ENCODE measurements at places on chromosomes 4 and X.

DNA sequence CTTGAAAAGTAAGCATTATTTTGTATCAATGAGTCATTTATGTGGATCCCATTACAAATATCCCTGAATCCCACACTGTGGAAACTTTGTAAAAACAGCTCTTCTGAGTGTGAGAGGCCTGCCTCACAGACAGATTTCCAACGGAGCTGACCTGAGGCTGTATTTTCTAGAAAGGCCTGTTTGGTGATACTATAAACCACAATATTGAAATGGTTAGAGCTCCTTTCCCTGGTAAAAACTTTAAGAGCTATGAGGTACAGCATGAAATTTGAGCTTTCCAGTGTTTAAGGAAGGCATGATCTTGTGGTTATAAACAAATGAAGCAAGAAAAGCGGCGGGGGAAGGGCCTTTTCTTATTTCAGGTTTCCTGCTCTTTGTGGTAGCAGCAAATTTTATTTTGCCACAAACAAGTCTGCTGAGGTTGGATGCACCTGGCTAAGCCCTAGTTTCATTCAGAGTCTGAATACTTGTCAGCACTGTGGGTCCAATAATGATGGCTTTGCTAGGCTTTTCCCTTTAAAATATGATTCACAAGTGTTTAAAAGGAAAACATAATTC is 86.8 kb upstream of the ETNPPL start:
- no peak for DNase-seq

DNA sequence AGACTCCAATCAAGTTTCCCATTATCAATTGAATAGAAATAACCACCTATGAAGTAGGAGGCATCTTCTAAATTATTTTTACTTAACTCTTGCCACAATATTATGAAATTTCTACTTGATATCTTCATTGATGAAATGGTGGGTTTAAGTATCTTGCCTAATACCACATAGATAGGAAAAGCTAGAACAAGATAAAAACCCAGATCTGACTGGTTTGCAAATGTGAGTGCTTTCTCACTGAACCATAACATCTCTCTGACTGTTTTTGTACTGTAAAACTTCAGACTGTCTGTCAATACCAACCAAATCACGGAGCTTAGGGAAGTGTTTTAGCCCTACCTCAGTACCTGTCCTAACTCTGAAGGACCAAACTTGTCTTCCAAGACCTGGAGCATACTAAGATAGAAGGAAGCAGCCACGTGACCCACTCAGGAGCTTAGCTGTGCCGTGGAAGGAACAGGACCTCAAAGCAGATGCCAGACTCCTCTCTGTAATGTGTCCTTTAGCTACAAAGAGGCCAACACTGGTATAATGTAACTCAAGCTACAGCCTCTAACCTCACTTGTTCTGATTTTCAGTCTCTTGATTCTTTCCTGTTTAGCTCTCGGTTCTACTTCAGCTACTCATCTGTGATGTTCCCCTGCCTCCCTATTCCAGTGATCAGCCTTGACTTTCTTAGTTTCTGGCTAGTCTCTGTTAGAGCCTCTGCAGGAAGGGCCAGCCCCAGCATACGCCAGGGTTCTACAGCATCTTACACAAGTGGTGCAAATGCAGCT is 84.4 kb downstream of the LRP2BP start:
- DNase-seq = no peak

DNA sequence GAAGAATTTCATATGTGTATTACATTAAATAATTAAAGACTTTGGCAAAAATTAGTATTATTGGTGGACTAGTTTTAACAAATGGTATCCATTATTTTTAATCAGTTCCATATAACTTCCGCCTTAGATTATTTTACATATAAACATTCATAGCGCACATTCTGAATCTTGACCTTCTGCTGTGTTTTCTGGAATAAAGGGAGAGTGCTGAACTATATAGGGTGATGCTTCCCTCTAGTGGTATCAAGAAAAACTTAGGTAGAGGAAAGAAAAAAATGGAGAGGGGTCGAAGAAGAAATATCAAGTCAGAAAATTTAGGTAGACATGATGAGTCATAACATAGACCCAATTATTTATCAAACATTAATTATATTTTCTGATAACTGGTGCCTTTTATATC is 155.6 kb upstream of the PACRGL start:
- no peak for DNase-seq

GRCh38 chr4:155931634-155932033 is 22.0 kb downstream of the CTSO start:
- no peak for DNase-seq

DNA sequence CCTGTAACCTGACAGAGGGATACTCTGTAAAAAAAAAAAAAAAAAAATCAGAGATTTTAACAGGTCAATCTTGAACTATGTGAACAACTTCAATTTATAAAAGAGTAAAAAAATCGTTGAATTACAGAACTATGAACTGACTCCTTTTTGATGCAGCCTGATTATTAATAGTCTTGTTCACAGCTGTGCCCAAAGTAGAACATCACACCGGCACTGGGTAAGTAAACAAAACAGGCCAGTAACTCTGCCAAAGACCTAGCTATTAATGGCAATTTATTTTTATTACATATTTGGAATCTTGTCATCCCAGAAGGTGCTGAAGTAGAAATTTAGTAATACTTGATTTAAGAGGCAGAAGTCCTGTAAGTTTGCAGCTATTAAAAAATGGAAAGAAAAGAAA is 31.4 kb downstream of the CPE start:
- no peak for DNase-seq

GRCh38 chrX:69387567-69388487 is 116.3 kb upstream of the NALF2 start:
- DNase-seq = peak; percentile 7

GRCh38 chr4:119264743-119265142 is 52.2 kb downstream of the USP53 start:
- no peak for DNase-seq

- no peak for DNase-seq
Observed at GRCh38 chr4:183099537-183100297, 660 bp downstream of the WWC2 start.

- DNase-seq = no peak
Observed at GRCh38 chr4:165874072-165874790, 1.2 kb downstream of the TLL1 start.

GRCh38 chr4:105241451-105241850 is 94.8 kb downstream of the TET2 start:
- DNase-seq = no peak

DNA sequence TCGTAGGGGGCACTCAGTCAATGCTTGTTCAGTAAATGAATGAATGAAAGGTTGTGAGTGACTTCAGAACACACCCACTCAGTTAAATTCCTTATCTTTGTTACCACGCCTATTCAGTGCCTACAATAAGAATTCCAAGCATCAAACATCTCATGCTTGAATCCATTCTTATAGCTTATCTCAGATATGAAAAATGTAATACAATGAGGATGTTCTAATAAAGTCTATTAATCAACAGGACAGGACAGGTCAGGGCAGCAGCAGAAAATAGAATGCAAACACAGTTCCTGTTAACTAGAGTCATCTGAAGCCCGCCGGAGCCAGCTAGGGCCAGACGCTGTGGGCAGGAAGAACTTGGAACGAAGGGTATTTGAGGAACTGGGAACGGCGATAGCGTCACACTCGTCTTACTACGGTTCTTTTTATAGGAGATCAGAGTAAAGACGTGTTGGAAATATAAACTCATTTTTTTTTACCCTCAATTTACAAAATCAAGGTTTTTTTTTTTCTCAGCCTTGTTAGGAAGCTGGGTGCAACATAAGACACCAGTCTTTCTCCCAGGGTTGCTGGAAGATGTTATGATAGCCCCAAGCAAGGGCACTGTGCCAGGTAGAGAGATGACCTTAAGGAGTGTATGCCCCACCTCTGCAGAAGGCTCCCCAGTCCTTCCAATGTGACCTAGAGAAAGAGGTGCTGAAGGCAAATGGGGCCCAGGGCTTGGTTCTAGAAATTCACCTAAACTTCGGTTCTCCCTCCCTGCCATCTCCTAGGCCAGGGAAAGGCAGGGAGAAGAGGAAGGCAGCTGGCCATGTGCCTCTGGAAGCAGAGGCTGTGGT is 48.3 kb downstream of the SEL1L3 start:
- DNase-seq = no peak

GRCh38 chrX:107199491-107199890 is 6.7 kb downstream of the NUP62CL start:
- DNase-seq = no peak

GRCh38 chr4:74632634-74633033 is 161.7 kb downstream of the BTC start:
- DNase-seq = no peak

DNA sequence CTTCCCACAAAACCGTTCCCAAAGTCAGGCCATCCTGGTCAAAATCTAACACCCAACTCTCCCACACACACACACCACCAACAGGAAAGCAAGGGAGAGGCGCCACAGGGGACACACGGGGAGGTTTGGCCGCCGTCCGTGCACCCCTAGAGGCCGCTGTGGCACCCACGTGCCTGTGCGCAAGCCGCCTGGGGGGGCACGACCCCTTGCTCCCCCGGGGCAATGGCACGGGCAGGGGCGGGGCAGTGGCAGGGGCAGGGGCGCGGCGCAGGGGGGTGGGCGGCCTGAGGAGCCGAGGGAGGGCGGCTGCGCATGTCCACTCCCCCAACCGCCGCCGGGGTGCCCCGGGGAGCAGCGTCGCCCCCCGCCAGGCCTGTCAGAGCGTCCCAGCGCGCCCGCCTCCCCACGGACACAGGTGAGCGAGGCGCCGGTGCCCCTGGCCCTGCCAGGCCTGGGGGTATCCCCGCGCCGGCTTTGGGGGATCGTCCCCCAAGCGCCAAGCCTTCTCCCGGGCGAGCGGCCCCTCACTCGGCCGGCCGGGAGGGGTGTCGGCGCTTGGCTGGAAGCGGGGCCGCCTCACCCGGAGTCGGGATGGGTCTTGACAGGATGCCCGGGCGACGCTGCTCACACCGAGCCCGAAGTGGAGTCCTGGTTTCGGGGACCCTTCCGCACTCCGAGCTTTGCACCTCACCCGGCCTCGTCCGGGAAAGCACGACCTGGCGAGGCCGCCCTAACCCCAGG is at the start of gene ERAS:
Gene ERAS, plus strand, starts transcription at position 379 of the 741 bp plus-strand sequence. CDS start 2,611 bp downstream, outside the sequence.
- no peak for DNase-seq

- no peak for DNase-seq
Observed at GRCh38 chr4:88765729-88766128, 68.1 kb upstream of the NAP1L5 start.

DNA sequence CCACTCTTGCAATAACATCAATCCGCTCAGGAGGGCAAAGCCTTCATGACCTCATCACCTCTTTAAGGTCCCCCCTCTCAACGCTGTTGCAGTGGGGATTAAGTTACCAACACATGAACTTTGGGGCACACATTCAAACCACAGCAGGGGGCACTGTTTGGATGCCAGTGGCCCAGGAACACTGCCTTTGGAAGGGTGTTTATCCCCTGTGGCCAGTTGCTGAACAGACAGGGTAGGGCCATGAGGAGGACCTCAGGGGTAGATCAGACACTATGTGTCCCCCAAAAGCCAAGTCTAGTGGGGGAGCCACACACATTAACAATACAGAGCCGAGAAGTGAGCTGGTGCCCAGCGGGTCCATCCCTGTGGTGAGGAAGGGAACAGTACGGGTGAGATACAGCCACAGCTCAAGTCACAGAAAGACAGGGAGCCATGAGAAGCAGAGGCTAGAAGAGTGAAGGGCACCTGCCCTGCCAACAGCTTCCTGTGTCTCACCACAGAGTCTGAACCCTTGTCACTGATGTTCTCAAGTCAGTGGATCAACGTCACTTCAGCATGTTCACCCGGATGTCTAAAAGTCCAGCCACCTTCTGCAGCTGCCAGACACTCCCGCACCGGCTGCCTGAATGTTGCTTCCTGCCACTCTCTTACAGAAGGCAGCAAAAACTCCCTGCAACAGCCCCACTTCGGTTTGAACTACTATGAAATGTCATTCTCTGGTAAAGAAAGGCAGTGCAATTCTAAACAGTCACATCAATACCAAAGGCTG is 19.9 kb upstream of the MXD4 start:
- no peak for DNase-seq

DNA sequence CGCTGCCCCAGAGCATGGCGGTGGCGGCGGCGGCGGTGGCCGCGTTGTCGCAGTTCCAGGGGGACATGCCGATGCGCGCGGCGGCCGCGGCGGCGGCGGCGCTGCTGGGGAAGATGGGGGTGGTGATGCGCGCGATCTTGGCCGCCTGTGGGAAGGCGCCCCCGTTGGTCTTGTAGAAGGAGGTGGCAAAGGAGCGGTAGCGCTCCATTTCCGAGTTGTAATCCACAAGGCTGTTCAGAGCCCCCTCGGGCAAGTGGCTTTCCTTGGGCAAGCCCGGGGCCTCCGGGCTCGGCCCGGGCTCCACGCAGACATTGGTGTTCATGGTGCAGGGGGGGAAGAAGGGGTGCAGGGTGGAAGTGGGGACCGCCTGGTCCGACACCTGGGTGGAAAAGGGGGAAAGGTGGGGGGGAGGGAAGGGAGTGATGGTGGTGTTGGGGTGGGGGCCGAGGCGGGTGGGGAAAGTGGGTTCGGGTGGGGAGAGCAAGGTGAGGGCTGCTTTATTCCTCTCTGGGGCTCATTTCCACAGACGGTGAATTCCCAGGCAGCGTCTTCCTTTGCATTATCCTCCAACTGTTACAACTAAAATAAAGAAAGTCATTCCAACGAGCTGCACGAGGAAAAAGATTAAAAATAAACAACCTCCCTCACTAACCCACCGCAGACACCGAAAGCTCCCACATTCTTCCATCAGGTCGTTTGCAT is 3.1 kb downstream of the CXXC4 start:
- no peak for DNase-seq

DNA sequence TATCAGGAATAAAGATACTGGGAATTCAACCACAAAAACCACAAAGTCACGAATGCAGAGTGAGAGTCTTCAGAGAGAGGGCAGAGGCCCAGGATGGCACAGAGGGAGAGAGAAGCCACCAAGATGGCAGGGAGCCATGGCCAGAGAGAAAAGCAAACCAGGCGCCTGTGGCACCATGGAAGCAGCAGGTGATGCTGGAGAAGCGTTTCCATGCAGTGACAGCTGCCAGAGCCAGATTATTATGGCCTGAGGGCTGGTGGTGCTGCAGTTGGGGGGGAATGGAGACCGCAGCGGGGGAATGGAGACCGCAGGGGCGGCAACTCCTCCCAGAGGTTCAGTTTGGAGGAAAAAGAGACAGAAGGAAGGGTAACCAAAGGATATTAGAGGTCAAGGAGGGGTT is 5.8 kb downstream of the TAFAZZIN start:
- no peak for DNase-seq

DNA sequence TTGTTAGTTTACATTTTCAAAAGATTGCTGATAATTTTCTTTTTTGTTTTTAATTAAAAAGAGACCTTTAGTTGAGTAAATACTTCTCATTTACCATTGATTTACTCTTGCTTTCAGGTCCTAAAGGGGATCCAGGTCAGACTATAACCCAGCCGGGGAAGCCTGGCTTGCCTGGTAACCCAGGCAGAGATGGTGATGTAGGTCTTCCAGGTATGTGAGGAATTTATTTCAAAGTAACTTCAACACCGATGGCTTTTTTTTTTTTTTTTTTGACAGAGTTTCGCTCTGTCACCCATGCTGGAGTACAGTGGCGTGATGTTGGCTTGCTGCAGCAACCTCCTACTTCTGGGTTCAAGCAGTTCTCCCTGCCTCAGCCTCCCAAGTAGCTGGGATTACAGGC is 135.1 kb downstream of the IRS4 start:
- no peak for DNase-seq

GRCh38 chr4:121253961-121254360 is 89.8 kb upstream of the TNIP3 start:
- no peak for DNase-seq

GRCh38 chr4:107519053-107519452 is 201.0 kb downstream of the PAPSS1 start:
- DNase-seq = no peak

Measured in activated CD4-positive, alpha-beta T cell treated with anti-CD3 and anti-CD28 coated beads for 24 hours (primary cell).